ENCODE measurements at places on chromosomes 1 and 21. TPM values are rescaled to one million over a fixed set of nuclear protein-coding genes. Genes with fewer than 3 reads are reported as not detected.

The CYP4A11 gene
- total RNA-seq: not detected

GRCh38 chr1:152029144-152029928 is 7.5 kb downstream of the S100A11 start:
- DNase-seq: no peak

- no peak for DNase-seq
These were observed 277.1 kb downstream of the AJAP1 start for GRCh38 chr1:4931486-4931885.

DNA sequence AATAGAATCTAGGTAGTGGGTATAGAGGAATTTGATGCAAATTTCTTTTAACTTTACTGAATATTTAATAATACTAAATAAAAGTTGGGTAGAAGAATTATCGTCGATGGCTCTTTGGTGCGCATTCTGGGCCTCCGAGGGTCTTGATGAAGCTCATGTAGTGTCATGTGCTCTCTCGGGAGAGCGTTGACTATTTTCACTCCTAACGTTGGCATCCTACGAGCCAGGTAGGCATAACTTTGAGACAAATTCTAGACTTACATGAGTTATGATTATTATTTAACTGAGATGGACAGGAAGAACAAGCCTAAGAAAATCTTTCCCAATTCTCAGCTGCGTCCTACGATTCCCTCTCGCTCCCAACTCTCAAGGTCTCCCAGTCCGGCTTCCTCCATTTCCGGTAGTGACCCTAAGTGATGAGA is 550 bp upstream of the PCAT6 start:
- no peak for DNase-seq

- DNase-seq: no peak
These were observed 29.6 kb downstream of the GNB1 start for GRCh38 chr1:1861339-1861730.

The OR2L3 gene
- total RNA-seq: 0.10 TPM

- DNase-seq: no peak
These were observed 18.0 kb upstream of the PRKAA2 start for GRCh38 chr1:56627019-56627635.

DNA sequence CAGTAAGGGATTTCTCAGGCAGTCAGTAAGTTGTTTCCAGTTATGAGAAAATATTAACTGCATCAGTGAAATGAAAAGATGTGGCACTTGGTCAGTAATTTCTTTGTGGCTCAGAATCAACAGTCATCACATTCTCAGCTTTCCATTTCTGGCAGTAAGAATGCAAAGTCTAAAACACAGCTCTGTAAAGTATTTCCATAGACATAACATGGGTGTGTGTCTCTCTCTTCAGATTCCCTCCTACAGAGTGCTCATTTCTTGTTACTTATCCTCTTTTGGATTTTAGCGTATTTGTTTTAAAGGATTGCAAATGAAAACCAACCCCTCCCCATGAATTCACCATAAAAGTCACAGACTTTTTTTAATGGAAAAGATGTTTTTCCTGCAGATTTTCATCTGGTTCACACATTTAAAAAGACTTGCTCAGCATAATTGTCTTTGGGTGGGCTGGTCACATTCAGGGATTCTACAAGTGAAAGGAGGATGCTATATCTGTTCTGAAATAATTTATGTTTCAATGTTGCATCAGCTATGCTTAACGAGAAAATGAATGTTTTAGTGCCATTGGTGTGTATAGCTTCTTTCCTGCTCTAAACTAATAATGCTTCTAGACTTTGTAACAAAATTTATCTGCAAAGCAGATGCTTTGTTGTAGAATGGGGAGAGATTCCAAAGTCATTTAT is 34.6 kb upstream of the CD55 start:
- DNase-seq: peak; percentile 36

DNA sequence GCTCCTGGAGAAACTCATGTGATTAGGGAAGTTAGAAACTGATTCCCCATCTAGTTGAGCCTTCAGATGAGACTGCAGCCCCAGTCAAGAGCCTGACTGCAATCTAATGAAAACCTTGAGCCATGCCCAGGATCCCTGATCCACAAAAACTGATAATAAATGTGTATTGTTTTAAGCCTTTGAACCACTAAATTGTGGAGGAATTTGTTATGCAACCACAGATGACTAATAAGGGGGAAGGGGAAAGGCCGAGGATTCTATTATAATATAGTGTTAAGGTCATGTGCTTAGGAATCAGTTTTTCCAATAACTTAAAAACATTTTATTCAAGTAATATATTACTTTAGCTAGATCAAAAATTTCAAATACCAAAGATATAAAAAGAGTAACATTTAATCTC is 52.8 kb upstream of the USP25 start:
- no peak for DNase-seq

GRCh38 chr1:64595871-64596515 is 126.1 kb downstream of the CACHD1 start:
- no peak for DNase-seq

The SLC5A9 gene
- not detected for total RNA-seq

GRCh38 chr1:19307794-19308508 is 4.0 kb downstream of the AKR7A2 start:
- DNase-seq: no peak

The S100A7 gene
- 2.6 TPM for total RNA-seq

GRCh38 chr1:177629526-177629925 is 340.3 kb downstream of the SEC16B start:
- no peak for DNase-seq
